ENCODE measurements at places on chromosomes 3 and 15.

DNA sequence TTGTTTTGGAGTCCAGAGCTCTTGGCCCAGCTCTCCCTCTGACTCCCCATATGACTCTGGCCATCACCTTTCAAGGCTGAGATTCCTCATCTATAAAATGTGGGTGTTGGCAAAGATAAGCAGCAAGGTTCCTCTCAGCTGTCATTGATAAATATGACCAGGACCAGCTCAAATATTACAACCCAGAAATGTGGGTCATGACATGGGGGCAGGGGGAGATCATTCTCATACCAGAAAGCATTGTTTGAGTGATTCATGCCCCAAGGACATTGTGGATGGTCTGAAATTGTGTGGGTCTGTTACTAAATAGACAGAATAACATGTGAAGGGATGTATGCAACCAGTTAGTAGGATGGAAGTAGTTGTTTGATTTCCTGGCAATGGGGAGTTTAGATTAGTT, 13.9 kb downstream of the UPK1B start:
- H3K4me1 ChIP-seq: no peaks in the 10 kb centered on the region
- no peak overlapping the region for H3K4me3 ChIP-seq
- H3K27ac ChIP-seq: no peak overlapping the region
- H3K27me3 ChIP-seq: no peaks in the 10 kb centered on the region

DNA sequence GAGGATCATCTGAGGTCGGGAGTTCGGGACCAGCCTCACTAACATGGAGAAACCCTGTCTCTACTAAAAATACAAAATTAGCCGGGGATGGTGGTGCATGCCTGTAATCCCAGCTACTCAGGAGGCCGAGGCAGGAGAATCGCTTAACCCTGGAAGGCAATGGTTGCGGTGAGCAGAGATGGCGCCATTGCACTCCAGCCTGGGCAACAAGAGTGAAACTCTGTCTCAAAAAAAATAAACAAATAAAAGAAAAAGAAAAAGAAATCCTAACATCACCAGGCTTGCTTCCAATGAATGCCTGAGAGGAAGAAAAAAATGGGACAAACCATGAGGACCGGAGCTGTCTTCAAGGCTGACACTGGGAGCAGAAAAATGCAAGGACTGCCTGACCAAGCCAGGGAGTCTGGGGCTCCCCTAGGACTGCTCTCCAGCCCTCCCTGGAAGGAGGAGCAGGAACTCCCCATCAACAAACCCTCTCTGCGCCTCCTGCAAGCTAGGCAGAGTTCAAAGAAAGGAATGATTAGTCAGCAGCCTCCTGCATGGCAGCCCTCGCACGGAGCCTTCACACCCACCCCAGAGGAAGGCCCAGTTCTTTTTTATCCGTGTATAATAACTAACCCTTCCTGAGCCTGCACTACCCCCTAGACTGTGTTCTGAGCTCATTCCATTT, 55.4 kb downstream of the NUP210 start:
- H3K4me3 ChIP-seq: no peak overlapping the region
- H3K4me1 ChIP-seq: no peaks in the 10 kb centered on the region
- no peaks in the 10 kb centered on the region for H3K36me3 ChIP-seq
- no peak overlapping the region for H3K27ac ChIP-seq

DNA sequence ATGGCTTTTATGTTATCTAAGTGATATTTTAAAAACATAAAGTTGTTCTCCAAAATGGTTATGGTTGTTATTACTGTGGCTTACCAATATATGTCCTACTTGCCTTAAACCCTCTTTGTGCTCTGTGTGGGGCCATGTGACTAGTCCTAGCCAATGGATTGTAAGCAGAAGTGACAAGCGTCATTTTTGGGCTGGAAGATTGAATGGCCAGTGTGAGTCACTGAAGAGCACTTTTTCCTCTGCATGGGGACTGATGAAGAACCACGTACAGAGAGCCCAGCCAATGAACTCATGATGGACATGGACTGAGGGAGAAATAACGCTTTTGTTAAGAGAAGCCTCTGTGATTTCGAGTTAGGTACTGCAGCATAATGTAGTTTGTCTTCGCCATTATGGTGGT, 332.7 kb downstream of the EDEM1 start:
- H3K4me1 ChIP-seq: no peaks in the 10 kb centered on the region
- no peak for DNase-seq
- no peaks in the 10 kb centered on the region for H3K27me3 ChIP-seq

GRCh38 chr15:59399465-59400102, 26.9 kb upstream of the MYO1E start:
- peaks cover 12% of the 10 kb centered on the region for H3K27me3 ChIP-seq
- no peak for DNase-seq
- H3K4me3 ChIP-seq: no peak overlapping the region
- no peak overlapping the region for H3K27ac ChIP-seq
